Pancreas (tissue), 10 donors: ENCODE measurements at places on chromosomes 7 and 10.

GRCh38 chr7:118039963-118040489 lies 143.9 kb upstream of the LSM8 start:
- DNase-seq = no peak

DNA sequence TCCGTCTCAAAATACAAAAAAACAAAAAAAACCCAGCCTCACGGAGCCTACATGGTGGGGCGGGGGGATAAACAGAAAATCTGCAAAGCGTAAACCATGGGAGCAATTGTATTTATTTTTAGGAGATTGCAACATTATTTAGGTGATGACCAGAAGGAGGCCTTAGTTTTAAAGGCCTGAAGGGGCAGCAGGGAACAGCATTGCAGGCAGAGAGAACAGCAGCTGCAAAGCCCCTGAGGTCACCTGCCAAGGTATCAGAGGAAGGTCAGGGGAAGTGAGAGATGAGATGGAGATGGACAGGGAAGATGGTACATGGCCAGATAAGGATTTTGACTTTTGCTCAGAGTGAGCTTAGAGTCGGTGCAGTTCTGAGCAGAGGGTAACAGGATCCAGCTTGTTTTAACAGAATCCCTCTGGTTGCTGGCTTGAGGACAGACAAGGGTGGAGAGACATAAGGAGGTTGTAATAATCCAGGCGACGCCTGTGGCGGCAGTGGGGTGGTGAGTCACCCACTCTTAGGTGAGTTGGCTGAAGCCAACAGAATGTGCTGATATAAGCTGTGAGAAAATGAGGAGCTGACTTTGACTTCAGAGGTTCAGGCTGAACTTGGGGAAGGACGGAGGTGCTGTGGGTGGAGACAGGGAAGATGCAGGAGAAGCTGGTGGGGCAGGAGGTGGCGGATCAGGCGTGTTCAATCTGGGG lies 82.3 kb upstream of the GTF2I start:
- DNase-seq = no peak

- DNase-seq = no peak
Measured at GRCh38 chr7:22725585-22725984, 1.4 kb upstream of the IL6 start.

DNA sequence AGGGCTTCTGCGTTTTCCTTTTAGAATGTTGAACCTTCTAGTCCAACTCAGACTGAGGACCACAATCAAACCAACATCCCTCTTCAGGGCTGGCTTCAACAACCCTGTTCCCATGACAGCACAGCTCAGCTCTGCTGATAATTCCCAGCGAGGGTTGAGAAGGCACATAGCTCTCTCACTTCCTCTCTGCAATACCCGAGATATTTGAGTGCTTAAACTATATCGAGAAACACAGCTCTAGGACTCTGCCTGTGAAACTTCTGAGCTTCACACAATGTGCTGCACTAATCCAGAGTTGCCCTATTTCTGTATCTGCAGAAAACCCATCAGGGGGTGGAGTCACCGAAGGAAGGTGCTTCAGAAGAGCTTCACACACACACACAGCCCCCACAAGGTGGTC lies 1.6 kb upstream of the ADARB2 start:
- no peak for DNase-seq

GRCh38 chr10:70331486-70332268 lies 47.9 kb upstream of the NPFFR1 start:
- DNase-seq = peak; percentile 64

GRCh38 chr10:11083051-11083450 lies 65.4 kb downstream of the CELF2 start:
- DNase-seq = no peak

DNA sequence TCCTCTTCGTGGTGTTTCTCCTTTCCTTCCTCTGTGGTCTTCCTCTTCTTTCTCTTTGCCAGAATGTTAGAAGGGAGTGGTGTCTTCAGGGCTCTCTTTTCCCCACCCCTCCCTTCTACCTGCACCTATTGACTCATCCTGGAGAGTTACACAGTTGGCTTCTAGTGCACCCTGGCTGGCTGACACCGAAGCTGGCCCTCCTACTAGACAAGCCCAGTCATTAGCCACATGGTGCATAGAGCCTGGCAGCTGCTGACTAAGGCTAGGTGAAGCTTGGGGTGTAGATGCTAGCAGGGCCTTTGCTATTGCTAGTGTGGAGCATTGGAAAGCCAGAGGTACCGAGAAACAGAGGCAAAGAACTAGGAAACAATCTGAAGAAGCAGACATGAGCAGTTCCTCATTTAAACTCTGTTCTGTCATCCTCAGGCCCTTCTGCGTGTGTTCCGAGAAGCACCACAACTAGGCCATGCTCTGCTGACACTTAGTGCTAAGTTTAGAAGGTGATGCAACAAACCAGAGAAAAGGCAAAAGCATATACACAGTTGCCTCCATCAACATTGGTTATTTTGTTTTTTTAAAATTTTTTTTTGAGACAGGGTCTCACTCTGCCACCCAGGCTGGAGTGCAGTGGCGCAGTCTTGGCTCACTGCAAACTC lies 213.9 kb downstream of the BAMBI start:
- DNase-seq = no peak

DNA sequence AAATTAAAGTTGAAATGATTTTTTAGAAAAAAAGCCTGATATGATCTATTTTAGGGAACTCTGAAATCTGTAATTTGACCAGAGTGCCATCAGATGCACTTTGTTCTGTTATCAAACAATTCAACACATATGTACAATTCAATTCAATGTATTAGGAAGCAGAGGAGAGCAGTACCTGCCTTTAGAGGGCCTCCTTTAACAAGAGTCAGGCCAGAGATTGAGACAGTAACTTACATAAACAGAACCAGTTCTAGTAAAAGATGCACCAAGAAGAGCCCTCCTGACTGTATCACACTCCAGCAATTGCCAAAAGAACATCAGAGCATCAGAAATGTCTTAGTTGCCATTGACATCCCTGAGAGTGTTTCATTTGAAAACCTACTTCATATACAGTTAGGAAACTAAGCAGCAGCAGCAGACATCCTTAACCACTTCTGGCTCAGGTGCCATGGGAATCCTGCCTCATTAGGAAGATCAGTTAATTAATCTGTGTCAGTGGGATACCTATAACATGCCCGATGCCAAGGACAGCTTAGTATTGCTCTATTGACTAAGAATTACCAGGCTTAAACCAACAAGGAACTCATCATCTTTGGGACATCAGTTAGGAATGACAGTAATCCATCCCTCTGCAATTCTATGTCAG lies 1222.6 kb upstream of the LRRN3 start:
- no peak for DNase-seq

DNA sequence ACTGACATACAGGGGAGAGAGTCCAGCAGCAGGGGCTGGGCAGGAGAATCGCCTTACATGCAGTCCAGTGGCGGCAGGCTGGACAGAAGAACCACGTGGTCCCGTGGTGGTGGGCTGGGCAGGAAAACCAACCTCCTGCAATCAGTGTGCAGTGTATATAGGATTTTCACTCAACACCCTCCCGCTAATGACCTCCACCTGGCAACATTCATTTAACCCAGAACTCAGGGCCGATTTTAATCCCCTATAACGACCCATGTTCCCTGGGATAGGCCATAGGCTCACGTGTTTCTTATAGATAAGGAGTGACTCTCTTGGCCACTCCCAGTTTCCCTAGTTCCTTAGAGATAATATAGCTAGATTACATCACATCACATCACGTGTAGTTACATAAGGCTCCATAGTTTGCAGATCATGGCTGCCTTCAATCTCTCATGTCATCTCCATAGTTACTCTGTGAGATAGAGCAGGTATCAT lies 19.4 kb downstream of the MTURN start:
- DNase-seq = no peak

- no peak for DNase-seq
Measured at GRCh38 chr10:6364893-6365292, 162.2 kb downstream of the PFKFB3 start.

GRCh38 chr10:7377614-7378248 lies 33.1 kb downstream of the SFMBT2 start:
- no peak for DNase-seq

DNA sequence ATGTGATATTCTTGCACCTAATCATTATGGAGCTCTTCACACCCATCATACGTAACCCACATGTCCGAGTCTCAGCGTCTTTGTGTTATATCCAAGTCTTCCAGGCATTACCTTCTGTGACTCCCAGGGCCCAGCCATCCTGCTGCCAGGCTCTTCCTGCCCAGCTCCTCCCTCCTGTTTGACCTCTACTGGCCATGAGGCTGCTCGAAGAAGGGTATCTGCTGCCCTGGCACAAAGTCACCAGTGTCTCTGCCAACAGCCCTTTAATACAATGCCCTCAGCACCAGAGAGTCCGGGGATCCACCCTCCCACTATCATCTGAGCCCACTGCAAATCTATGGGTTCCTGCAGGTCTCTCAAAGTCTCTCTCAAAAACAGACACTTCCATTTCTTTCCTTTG lies 65.3 kb upstream of the WAC start:
- no peak for DNase-seq

DNA sequence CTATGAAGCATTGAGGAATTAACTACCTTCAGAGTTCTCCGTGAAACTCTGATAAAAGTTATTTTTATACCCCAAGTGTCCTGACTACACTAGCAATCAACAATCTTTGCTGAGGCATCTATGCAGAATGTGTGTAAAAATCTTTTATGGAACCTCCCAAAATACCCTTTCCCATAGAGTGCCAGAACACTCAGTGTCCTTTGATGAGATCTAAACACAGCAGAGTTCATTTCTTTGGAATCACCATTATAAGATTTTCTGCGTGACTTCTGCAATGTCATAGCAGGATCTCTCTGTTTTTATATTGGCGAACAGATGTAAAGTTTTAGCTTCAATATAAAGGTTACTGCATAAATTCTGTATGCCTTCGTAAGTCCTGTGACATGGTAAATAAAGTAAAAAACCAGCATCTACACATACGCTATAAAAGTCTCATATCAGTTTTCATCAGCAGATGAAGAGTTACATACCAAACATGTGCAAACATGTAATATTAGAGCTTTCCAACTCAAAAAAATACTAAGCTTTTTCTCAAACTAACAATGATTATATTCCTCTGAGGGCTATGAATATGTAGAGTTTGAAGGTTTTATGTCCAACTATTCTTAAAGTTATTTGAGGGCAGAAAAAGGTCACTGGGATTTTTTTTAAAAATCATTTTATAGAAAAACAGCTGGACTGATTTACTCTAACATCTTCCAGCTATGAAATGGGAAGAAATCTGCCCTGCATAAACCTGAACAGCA lies 67.2 kb downstream of the SKIDA1 start:
- no peak for DNase-seq

GRCh38 chr7:91285696-91286355 lies 21.6 kb downstream of the FZD1 start:
- no peak for DNase-seq
